ENCODE measurements at places on chromosomes 2 and 18. TPM values are rescaled to one million over a fixed set of nuclear protein-coding genes. Genes with fewer than 3 reads are reported as not detected.
A peak's percentile ranks its signal among the peaks of the same experiment; 100 is the strongest.

GRCh38 chr2:213834746-213835145 is 550.5 kb downstream of the SPAG16 start:
- no peak overlapping the region for H3K27ac ChIP-seq
- no peaks in the 10 kb centered on the region for H3K4me1 ChIP-seq
- no peaks in the 10 kb centered on the region for H3K36me3 ChIP-seq
- no peaks in the 10 kb centered on the region for H3K27me3 ChIP-seq
- H3K4me3 ChIP-seq = no peak overlapping the region

- DNase-seq = peak; percentile 11
- no peak overlapping the region for H3K4me3 ChIP-seq
- no peaks in the 10 kb centered on the region for H3K36me3 ChIP-seq
- H3K4me1 ChIP-seq = no peaks in the 10 kb centered on the region
These were observed 227.2 kb upstream of the HS6ST1 start for GRCh38 chr2:128545829-128546228.

- H3K27me3 ChIP-seq = no peaks in the 10 kb centered on the region
- no peaks in the 10 kb centered on the region for H3K4me1 ChIP-seq
- no peak for DNase-seq
- H3K36me3 ChIP-seq = no peaks in the 10 kb centered on the region
- no peak overlapping the region for H3K4me3 ChIP-seq
- no peak overlapping the region for H3K27ac ChIP-seq
These were observed 1088.1 kb upstream of the PIK3C3 start for GRCh38 chr18:40866968-40867367.

- H3K4me1 ChIP-seq = peaks cover 58% of the 10 kb centered on the region
- no peak for DNase-seq
- H3K36me3 ChIP-seq = peaks cover 34% of the 10 kb centered on the region
- H3K27ac ChIP-seq = no peak overlapping the region
- no peak overlapping the region for H3K4me3 ChIP-seq
These were observed 117.7 kb upstream of the ACVR1C start for GRCh38 chr2:157746234-157746950.

GRCh38 chr18:22422909-22423548 is 5.3 kb upstream of the CTAGE1 start:
- H3K27ac ChIP-seq = no peak overlapping the region
- H3K4me3 ChIP-seq = no peak overlapping the region
- H3K36me3 ChIP-seq = no peaks in the 10 kb centered on the region
- H3K4me1 ChIP-seq = no peaks in the 10 kb centered on the region
- H3K27me3 ChIP-seq = no peaks in the 10 kb centered on the region

DNA sequence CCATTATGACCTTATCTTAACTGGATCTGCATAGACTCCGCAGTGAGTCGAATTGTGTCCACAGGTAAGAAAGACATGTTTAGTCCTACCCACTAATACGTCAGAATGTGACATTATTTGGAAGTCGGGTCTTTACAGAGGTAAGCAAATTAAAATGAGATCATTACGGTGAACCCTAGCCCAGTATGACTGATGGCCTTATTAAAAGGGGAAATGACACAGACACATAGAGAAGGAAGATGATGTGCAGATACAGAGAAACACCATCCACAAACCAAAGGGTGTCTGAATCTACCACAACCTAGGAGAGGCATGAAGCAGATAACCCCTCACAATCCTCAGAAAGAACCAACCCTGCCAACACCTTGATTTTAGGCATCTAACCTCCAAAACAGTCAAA is 135.6 kb downstream of the GALNT1 start:
- no peak overlapping the region for H3K4me3 ChIP-seq
- H3K36me3 ChIP-seq = peaks cover 11% of the 10 kb centered on the region
- no peak overlapping the region for H3K27ac ChIP-seq
- no peaks in the 10 kb centered on the region for H3K4me1 ChIP-seq
- DNase-seq = no peak

The MARCO gene
- total RNA-seq = not detected

DNA sequence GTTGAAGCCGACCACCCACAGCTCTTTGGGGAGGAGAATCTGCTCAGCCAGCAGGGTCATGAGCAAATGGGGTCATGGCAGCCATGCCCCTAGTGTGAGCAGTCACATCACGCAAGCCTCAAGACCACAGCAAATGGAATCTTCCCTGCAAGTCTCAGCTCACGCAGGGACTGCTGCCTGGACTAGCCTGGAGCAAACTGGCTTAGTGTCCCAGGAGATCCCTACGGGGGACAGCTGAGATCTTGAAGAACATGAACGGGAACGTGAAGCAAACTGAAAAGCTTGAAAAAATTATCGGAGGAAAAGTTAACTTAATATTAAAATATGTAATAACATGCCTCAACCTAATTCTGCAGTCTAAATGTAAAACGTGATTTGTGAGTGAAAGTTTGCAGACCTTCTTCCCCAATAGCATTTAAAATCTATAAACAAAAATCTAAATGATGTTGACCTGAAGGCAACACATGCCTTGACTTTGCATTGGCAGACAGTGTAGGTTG is 118.4 kb downstream of the FAM124B start:
- peaks cover 42% of the 10 kb centered on the region for H3K27me3 ChIP-seq
- H3K4me3 ChIP-seq = no peak overlapping the region
- no peak for DNase-seq
- H3K4me1 ChIP-seq = no peaks in the 10 kb centered on the region

The SCN2A gene
- not detected for total RNA-seq

GRCh38 chr2:127101048-127101611 is 5.8 kb downstream of the BIN1 start:
- no peaks in the 10 kb centered on the region for H3K36me3 ChIP-seq
- no peak for DNase-seq
- no peak overlapping the region for H3K27ac ChIP-seq
- H3K4me1 ChIP-seq = no peaks in the 10 kb centered on the region

The KIF1A gene
- 4.6 TPM for total RNA-seq

All from activated CD8-positive, alpha-beta memory T cell treated with anti-CD3 and anti-CD28 coated beads, Interleukin-2, amount 10 ng/mL, durations not matched to agents 7 days and 5 days (primary cell).